Stimulated activated CD4-positive, alpha-beta T cell treated with anti-CD3 and anti-CD28 coated beads, Interleukin-12 subunit alpha, Interleukin-12 subunit beta, amount 100 ng/mL, for 4 hours (primary cell): ENCODE measurements at places on chromosomes 11 and 22.

DNA sequence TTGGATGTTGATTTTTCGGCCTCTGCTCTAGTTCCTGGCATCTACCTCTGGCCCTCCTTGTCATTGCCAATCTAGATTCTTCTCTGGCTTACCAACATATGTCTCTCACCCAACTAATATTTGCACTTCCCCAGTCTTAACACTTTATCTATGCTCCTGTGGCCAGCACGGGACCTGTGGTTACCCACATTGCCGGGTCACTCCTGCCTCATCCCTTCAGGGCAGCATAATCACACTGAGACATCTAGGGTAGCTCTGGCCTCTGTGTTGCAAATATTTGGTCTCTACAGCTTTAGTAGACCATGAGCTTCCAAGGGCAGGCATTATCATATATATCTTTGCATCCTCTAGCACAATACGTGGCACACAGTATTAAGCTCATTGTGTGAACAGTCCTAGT, 182.0 kb upstream of the ARHGAP20 start:
- DNase-seq, result no peak

- no peak for DNase-seq
Observed at GRCh38 chr11:130163346-130164220, 4.0 kb downstream of the ST14 start.

DNA sequence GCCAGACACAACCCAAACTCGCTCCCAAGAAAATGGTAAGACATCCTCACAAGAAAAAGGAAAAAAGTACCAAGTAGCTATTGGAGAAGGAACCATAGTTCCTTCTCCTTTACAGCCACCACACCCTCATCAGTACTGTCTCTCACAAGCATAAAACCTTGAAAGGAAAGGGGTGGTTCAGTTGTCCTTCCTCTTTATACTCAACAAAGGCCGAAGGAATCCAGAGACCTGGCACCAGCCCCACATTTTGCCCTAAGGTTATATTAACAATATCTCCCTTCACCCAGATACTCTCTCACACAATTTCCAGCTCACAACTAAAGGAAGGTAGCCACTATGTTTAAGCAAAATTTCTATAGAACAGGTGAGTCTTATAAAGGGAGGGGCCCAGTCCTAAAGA, 8.5 kb downstream of the FHIP1B start:
- no peak for DNase-seq

DNA sequence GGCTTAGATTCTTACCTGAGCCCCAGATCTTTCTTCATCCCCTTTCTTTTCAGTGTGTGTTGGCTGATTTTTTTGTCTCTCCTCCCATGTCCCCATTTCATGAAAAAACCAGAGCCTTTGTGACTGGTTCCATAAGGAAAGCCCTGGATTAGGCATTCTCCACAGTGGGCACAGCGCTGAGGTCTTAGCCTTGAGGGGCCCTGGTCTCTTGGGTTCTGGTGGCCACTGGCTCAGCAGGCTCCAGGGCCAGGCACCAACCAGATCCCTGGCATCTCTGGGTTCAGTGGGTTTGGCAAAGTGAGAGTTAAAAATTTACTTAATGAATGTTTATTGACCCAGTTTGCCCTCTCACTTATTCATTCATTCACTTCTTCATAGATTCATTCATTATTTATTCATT, 49.5 kb upstream of the ACCSL start:
- DNase-seq, result no peak

- DNase-seq, result no peak
Observed at GRCh38 chr11:2766166-2766565, 66.4 kb upstream of the KCNQ1OT1 start.

DNA sequence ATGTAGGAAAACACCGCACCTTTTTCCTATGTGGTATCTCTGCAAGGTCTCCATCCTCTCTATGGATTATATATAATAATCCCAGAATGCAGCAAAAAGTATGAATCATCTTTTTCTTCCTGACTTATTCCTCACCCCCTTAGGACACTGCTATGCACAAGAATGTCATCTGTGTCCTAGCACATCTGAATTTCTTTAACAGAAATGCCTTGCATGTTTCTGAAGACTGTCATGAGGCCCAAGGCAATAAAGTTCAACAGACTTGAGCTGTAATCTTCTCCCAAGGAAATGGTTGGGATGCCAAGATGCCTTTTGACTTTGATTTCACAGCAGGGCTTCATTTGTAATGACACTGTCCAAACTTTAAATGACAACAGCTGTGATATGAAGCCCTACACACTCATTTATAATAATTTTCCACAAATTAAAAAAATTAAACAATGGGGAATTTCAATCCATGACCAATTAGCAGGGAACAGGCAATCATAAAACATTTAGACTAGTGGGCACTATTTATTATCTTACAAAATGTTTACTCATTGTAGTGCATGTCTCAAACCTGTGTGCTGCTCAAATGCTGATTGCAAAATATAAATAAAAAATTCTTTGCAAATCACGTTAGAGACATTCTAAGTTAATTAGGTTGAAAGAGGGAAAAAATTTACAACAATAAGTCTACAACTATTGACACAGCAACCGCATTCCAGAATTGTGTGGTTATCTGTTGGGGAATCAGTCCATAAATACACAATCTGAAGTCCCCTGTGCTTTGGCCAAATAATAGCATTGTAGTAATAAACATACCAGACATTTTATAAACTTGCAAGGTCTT, 242.3 kb downstream of the SWAP70 start:
- DNase-seq, result no peak

DNA sequence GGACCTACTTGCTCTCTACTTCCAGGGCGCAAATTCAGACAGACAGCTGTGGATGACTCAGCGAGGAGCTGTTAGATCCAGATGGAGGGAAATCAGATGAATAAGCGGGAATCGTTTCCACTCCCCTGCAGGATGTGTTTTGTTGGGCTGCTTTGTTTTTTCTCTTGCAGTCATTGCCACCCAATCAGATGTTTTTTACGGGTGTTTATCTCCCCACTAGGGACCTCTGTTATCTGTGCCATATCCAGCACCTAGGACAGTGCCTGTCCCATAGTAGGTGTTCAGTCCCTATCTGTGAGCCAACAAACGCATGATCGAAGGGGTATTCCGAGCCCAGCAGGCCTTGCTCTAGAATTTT, 51.1 kb upstream of the PARVG start:
- DNase-seq, result no peak

- no peak for DNase-seq
Observed at GRCh38 chr11:14812757-14813156, 79.3 kb downstream of the CYP2R1 start.

DNA sequence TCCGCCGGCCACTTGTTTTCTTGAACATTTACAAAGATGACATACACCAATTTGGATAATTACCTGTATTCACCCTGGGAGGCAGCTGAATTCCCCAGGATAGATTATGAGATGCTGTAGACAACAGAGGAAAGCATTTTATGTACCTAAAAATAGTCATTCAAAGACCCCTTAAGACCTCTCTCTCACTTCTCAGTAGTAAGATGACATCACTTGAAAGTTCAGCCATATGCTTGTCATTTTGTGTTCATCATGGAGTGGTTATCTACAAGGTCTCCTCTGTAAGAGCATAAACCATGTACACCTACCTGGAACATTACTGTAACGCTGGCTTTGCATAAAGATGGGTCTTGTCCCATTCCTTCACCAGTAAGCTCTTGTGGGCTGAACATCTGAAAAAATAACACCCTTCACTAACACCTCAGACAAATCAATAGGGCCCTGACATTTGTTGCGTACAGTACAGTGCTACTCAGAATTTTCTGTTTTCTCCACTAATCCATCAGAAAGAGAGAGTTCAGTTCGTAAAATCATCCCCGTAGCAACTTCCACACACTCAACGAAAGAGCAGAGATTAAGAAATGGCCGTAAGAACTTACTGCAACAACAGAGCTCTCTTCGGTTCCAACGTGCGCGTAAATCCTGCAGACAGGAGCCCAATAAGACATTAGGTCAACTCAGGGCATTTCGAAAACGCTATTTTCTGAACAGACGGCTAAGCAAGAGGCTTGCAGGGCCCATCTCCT, 15.6 kb upstream of the WDR74 start:
- DNase-seq, result no peak

DNA sequence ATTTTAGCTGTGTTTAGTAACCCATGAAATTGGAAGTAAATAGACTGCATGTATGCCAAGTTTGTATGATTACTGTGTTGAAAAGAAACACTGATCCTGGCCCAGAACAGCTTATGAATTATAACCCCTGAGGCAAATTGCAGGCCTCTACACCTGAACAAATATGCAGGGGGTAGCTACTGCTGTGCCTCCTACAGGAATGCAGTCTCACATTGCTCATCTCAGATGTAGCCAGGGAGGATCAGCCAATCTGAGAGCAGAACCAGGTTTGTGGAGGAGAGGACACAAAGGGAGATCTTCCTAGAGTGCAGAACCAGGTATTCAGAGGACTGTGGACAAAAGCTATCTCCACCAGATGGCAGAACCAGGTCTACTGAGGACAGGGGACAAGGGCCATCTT, 442.2 kb upstream of the DDI1 start:
- DNase-seq, result no peak

- no peak for DNase-seq
Observed at GRCh38 chr22:47022075-47022473, 259.6 kb downstream of the TBC1D22A start.

DNA sequence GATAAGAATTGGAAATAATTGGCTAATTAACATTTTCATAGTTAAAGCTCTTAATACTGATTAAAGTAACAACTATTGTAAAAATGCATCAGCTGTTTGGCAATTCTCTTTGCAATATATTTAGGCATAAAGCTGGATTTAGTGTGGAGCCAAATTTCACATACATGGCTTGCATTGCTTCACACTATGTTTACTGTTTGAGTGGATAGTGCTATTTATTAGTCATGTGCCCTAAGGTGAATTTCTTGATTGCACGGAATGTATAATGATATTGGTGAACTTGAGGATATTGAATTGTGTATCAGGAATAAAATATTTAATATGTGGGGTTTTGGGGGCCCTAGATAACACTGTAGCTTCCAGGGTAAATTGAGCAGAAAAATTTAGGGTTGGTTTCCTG, 100.9 kb downstream of the AASDHPPT start:
- DNase-seq, result no peak

DNA sequence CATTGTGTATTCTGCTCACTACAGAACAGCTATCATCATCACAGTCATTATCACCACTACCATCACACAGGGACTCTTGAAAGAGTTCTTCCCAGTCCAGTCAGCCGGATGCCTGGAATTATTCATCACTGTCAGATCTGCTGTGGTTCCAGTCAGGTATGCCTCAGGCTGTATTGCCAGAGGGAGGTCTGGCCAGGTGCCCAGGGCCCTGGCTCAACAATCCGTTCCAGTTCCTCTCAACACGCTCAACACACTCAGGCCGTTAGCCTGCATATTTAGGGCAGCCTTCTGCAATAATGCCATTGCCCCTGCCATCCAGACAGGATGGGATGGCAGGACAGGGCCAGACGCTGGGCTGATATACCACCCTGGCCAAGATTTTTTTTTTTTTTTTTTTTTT, 28.6 kb upstream of the RASL10A start:
- no peak for DNase-seq

- DNase-seq, result no peak
Observed at GRCh38 chr22:29695129-29695926, 24.5 kb upstream of the CABP7 start.

- no peak for DNase-seq
Observed at GRCh38 chr22:30305519-30305905, 16.2 kb upstream of the CASTOR1 start.

DNA sequence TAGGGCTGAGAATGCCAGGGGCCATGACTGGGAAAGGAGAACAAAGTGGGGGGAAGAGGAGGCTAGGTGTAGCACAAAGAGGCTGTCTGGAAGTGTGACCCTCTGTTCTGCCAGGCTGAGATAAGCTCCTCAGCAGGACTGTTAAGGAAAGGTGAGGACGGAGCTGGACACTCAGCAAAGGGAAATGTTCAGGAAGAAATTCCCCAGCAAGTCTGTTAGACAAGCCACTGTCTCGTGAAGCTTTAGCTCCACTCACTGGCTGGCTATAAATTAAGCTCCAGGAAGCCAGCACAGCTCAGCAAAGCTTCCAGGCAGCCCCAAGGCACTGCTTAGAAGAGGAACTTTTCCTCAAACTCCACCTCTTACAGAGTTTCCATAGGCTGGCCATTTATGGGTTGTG, 181.2 kb upstream of the API5 start:
- no peak for DNase-seq

GRCh38 chr11:44926036-44926435, 24.6 kb downstream of the TP53I11 start:
- no peak for DNase-seq

GRCh38 chr11:117616979-117617378, 180.0 kb downstream of the DSCAML1 start:
- no peak for DNase-seq

- peak; percentile 37 for DNase-seq
Observed at GRCh38 chr11:2990617-2991451, 1.3 kb downstream of the NAP1L4 start.

DNA sequence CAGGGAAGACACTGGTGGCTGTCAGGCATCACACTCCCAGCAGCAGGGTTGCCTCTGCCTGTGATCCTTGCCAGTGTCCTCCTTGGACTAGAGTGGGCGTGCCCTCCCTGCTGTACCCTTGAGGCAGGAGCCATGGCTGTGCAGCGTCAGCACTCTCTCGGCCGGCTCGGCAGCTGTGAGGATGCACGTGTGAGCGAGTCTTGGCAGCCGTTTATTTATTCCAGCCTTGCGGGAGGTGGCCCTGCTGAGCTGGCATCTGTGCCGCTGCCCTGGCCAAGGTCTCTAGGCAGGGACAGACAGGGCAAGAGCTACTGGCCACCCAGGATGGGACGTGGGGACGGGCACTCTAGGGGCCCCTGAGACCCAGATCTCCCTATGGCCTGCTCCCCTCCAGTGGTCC, 33.9 kb downstream of the TSPAN4 start:
- no peak for DNase-seq

GRCh38 chr11:79253280-79253679, 187.6 kb downstream of the TENM4 start:
- DNase-seq, result no peak

GRCh38 chr11:66636411-66636810, 2.1 kb upstream of the RBM4 start:
- no peak for DNase-seq

GRCh38 chr11:72451831-72452376, 17.6 kb upstream of the CLPB start:
- no peak for DNase-seq

DNA sequence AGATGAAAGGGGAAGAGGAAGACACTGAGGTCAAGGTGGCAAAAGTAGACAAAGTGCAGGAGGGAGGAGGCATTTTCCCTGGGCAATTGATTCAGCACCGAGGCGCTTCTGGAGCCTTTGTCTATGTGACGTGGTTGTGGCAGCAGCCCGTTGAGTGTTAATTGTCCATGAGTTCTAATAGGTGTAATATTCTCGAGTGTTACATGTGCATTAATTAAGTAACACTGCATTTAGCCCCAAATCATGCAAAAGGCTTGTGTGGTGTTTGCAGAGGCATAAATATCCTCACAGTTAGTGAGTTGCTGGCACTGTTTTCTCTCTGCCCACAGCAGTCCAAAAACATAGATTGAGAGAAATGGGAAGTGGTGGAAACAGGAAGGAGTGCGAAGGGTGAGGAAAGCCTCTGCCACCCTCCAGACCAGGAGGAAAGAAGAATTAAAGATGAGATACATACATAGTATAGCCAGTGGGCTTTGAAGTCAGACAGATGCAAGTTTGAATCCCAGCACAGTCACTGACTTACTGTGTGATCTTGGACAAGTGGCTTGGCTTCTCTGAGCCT, 361.2 kb downstream of the MN1 start:
- no peak for DNase-seq

GRCh38 chr11:57474017-57474802, 13.9 kb downstream of the RTN4RL2 start:
- peak; percentile 14 for DNase-seq
